CD4-positive, alpha-beta T cell treated with Interleukin-21 for 1 hour (primary cell): ENCODE measurements at places on chromosomes 13 and 19.

DNA sequence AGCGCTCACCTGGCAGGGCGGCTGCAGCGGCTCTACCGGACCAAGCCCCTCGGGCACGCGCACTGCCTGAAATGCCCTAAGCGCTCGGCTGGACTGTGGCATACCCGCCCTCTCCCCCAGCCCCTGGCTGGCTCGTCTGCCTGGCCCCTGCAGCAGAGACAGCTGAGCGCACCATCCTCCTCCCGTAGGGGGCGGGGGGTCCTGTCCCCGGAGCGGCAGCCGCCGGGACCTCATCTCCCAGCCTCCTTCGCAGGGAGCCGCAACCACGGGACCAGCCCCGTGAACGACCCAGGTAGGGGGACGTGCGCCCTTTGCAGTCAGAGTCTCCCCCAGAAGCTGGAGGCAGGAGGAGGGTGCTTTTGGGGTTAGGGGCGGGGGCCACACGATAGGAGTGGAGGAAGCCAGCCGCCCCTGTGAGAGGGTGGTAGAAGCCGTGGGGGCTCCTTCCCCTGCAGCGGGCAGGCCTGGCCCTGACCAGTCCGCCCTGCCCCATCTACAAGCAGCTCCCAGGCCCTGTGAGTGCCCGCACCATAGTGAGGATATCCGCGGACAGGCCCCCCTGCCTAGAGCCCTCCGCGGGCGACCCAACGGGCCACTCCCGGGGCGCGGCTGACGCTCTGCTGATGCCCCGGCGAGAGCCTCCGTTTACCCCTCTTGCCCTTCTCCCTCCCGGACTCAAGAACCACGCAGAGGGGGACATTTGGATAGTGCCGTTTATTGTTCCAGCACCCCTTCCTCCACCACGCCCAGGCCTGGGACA lies 34.2 kb downstream of the ZNF787 start:
- DNase-seq: no peak

GRCh38 chr19:16587833-16588823 lies 15.9 kb upstream of the SLC35E1 start:
- peak; percentile 72 for DNase-seq

DNA sequence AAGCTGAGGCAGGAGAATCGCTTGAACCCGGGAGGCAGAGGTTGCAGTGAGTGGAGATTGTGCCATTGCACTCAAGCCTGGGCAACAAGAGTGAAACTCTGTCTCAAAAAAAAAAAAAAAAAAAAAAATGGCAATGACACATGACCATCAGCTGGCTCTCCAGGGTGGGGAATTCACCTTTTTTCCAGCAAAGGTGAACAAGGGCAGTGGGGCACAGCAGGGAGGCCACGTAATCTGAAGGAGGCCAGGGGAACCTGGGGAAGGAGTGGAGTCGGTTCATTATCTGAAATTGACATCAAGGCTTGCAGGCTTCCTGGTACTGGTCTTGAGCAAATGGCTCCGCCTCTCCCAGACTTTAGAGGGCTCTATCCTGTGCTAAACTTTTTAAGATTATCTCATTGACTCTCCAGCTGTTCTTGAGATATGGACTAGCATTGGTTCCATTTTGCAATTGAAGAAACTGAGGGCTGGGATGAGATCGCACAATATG lies 28.1 kb downstream of the KEAP1 start:
- DNase-seq: no peak

DNA sequence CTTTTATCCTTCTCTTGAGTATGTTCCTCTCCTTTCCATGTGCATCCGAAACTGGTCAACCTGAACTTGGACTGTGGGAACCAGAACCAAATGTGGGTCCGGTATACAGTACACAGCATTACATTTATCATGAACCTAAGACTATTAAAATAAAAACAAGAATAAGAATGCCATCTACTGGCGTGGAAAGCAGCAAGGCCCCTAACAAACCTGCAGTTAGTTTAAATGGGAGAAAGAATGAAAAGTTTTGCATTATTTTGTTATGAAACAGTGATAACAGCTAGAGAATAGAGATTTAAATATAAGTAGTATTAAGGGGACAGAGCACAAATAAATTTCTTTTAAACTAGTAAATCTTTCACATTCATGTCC lies 159.5 kb downstream of the RBM26 start:
- no peak for DNase-seq

DNA sequence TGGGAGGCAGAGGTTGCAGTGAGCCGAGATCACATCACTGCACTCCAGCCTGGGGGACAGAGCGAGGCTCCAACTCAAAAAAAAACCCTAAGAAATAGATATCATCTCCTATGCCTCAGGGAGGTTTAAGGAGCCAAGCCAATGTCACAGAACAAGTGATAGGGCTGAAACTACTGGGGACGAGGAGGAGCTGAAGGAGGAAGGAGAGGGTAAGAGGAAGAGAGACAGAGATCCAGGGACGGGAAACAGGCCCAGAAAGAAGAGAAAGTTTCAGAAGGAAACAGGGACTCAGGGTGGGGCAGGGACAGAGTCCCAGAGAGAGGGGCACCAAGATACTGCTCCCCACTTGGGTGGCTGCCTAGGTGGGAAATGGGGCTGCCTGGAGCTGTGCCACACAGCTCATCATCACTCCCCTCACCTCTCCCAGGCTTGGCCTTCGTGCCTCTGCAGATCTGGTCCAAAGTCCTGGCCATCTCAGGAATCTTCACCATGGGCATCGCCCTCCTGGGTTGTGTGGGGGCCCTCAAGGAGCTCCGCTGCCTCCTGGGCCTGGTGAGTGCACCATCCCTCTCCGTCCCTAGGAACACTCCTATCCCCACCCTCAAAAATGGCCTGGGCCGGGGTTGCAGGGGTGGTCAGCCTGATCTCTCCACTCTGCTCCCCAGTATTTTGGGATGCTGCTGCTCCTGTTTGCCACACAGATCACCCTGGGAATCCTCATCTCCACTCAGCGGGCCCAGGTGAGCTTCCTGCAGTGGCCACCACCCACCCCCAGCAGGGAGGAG lies 1.5 kb downstream of the CD37 start:
- no peak for DNase-seq

DNA sequence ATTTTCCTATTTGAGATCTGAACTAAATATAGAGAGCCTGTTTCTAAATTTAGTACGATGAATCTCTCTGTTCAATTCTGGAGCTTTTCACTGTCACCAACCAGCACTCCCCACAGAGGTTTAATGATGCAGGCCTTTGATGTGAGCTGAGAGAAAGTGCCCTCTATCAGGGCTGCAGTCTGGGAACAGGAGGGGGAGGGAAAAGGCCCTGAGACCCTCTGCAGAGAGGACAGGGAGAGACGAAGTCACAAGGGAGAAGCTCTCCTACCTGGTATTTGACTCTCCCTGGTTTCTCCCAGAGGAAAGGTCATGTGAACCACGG lies 206.8 kb upstream of the SOX1 start:
- DNase-seq: no peak

GRCh38 chr13:113562085-113562749 lies 22.3 kb upstream of the TFDP1 start:
- DNase-seq: peak; percentile 38

DNA sequence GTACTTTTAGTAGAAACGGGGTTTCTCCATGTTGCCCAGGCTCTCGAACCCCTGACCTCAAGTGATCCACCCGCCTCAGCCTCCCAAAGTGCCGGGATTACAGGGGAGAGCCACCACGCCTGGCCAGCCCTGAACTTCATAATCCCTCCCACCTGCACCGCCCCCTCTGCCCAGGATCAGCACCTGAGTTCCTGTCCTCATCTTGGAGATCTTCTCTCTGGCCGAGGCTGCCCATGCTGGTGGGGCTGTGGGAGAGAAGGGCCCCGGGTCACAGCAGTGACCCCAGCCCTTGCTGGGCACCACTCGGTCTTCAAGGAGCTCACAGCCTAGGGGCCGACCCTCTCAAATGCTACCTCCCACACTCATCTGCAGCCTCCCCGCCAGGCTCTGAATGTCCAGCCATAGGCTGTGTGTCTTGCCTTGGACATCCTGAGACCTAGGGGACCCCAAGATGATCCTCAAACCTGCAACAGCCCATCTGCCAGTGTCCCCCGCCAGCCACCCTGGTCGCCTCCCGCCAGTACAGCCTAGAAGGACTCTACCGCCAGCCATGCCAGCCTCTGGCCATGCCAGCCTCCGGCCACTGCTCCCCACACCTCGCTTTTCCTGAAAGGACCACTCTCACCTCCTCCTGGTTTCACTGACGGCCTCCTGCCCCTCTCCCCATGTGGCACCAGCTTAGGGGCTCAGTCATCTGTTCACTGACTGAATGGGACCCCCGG lies 1.5 kb downstream of the ATP8B3 start:
- no peak for DNase-seq

GRCh38 chr19:44202470-44202869 lies 9.9 kb upstream of the ZNF227 start:
- DNase-seq: no peak

DNA sequence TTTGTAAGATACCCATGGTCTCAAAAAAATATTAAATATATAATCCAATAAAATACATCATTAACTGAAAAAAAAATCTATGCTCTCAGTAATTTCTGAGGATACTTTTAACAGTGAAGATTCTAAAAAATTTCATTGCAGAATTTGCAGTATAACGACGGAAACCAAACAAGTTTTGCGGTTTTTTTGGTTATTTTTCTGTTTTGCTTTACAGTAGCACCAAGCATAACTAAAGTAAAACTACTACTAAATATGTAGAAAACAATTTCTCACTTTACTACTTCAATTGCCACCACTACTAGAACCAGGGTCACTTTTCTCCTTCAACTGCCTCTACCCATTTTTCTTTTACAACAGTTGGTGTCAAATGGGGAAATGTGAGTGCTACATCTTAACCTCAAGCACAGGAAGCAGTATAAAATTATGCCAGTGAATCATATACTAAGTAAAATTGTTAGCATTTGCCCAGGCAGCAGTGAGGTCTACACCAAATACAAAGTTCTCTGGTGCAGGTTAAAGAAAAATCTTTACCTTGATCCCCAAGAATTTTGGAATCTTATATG lies 24.1 kb downstream of the MICU2 start:
- DNase-seq: peak; percentile 45

- no peak for DNase-seq
Observed at GRCh38 chr19:46482631-46483030, 11.3 kb upstream of the PNMA8A start.

DNA sequence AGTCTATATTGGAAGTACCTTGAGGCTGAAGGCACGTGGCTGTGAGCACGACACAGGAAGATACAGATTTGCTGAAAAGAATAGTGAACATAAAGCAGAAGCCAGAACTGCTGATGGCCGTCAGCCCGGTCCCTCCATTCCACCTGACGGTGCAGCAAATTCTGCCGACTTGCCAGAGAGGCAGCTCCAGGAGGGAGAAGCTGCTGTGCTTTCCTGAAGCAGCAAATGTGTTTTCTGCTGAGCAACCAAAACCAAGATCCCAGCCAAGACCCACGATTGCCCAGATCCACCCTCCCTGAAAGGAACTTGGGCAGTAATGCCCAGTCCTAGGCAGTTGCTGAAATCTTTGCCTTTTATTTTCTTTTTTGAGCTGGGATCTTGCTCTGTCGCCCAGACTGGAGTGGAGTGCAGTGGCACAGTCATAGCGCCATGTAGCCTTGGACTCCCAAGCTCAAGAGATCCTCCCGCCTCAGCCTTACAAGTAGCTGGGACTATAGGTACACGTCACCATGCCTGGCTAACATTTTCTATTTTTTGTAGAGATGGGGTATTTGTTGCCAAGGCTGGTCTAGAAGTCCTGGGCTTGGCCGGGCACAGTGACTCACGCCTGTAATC lies 7.0 kb upstream of the RCN3 start:
- DNase-seq: no peak
